MM.1S (cell line): ENCODE measurements at places on chromosomes 4 and X.

DNA sequence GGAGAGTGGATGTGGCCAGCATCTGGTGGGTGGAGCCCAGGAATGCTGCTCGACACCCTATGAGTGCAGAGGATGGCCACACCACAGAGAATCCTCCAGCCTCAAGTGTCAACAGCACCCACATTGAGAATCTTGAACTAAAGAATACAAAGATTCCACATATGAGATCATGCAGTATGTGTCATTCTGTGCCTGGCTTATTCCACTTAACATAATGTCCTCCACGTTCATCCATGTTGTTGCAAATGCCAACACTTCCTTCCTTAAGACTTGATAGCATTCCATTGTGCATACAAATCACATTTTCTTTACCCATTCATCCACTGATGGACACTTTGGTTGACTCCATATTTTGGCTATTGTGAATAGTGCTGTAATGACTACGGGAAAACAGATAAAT is 145.8 kb downstream of the PRKX start:
- no peak for DNase-seq

DNA sequence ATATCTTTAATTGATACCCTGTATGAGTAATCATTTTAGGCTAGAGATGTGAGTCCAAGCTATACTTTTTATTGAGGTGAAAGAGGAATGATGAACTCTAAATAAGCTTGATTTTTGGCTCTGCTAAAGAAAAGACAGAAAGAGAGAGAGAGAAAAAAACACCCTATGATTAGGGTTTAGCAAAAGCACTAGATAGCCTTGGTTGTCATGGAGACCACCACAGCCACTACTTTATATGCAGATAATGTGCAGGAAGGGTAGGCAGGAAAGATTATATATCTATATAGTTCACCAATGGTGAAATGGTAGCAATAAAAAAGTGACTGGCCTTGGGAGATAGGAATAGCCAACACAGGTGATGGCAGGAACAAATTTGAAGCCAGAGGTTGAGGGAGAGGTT is 69.9 kb upstream of the CAMK2D start:
- no peak for DNase-seq

- DNase-seq = peak; percentile 99
Observed at GRCh38 chr4:47463235-47463956, at the start of gene COMMD8. TSS of gene COMMD8 (minus strand) at chr4:47463702. CDS start at chr4:47463651, 51 bp downstream.

DNA sequence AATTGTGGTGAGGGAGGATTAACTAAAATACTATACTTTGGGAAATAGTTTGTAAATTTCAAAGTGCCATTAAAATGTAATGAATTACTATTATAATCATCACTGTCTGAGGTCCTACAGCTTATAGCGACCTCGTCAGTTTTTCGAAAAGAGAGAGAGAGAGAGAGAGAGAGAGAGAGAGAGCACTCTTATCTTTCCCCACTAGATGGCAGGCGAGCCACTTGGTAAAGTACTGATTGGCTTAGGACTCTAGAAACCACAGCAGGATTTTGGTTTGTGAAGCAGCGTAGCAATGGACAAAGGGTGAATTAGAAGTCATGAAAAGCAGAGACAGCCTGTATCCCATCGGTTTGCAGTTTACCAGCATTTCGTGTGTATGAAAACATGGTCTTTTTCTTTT is 52.5 kb downstream of the LINC00632 start:
- DNase-seq = peak; percentile 73

GRCh38 chr4:30863021-30863420 is 142.9 kb downstream of the PCDH7 start:
- no peak for DNase-seq

DNA sequence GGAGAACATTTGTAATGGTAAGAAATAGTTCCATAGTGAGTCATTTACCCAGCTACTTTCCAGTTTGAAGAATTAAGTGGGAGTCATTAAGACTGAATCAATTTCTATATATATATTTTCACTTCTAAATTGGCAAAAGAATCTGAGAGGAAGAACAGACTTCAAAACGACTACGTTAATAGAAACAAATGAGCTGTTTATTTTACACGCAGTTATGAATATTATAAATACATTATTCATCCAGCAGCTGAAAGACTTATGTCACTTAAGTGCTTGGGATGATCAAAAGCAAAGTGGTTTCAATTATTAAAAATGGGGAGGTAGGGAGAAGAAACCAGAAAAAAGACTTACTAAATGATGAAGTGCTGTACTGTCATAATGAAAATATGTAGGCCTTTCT is 260.5 kb upstream of the DDX53 start:
- DNase-seq = no peak
